Kidney capillary endothelial cell (primary cell): ENCODE measurements at places on chromosomes 11 and 22.

- DNase-seq, result no peak
These were observed 566.1 kb downstream of the BRD1 start for GRCh38 chr22:49261616-49262015.

DNA sequence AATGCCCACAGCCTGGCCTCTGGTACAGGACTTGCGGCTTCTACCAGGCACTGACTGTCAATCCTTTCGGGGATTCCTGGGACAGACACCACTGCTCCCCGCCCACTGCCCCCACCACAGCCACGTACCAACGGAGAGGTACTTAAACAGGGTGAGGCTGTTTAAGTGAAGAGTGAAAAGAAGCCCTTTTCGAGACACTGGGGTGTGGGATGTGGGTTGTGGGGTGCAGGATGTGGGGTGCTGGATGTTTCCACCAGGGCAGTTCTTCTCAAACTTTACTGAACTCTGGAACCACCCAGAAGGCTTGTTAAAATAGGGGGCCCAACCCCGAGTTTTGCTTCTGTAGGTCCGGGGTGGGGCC is 34.2 kb upstream of the PRR5 start:
- no peak for DNase-seq

- peak; percentile 77 for DNase-seq
These were observed 1432.6 kb upstream of the TENM4 start for GRCh38 chr11:80873310-80873999.

GRCh38 chr11:93908689-93909088 is 58.3 kb upstream of the VSTM5 start:
- DNase-seq, result no peak
